ENCODE measurements at places on chromosomes 5 and 9. TPM values are rescaled to one million over a fixed set of nuclear protein-coding genes. Genes with fewer than 3 reads are reported as not detected.
A peak's percentile ranks its signal among the peaks of the same experiment; 100 is the strongest.

Gene FOXD1
- total RNA-seq = 0.73 TPM

- no peaks in the 10 kb centered on the region for H3K4me1 ChIP-seq
- no peaks in the 10 kb centered on the region for H3K36me3 ChIP-seq
- H3K27ac ChIP-seq = no peak overlapping the region
- no peak overlapping the region for H3K4me3 ChIP-seq
- H3K27me3 ChIP-seq = no peaks in the 10 kb centered on the region
Observed at GRCh38 chr9:107991581-107991980, 502.0 kb upstream of the KLF4 start.

Gene FAM221B
- total RNA-seq = not detected

Gene PCDHAC2
- 3.7 TPM for total RNA-seq

DNA sequence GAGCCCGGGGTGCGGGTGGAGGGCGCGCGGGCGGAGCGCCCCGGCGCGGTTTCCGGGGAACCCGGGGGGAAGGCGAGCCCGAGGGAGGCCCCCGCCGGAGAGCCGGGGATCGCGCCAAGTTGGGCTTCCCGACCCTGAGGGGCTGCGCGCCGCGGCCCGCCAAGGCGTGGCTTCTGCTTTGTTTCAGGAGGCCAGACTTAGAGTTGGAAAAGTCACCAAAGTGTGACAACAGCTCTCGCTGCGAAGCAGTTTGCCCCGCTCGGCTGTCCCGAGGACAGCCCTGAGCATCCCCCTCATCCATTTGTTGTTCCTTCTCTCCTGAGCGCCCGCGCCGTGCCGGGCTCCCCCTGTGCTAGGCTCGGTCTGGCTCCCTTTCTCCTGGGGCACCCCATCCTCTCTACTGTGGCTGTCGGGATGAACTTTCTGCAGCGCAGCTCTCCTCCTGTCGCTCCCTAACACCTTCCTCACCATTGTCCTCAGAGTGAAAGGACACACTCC lies 410 bp downstream of the GLIPR2 start:
- H3K4me3 ChIP-seq = peak overlapping the region; percentile 62
- H3K27me3 ChIP-seq = peaks cover 58% of the 10 kb centered on the region
- no peak for DNase-seq
- H3K36me3 ChIP-seq = no peaks in the 10 kb centered on the region

GRCh38 chr9:121285835-121286687 lies 18.1 kb downstream of the GSN start:
- DNase-seq = peak; percentile 61
- no peaks in the 10 kb centered on the region for H3K36me3 ChIP-seq
- peaks cover 9% of the 10 kb centered on the region for H3K27me3 ChIP-seq

Data from H1 (cell line).